Skin of body (tissue), 3 donors: ENCODE measurements at places on chromosomes 5 and 9. TPM values are rescaled to one million over a fixed set of nuclear protein-coding genes. Genes with fewer than 3 reads are reported as not detected.

GNG10 gene
- 34.5 TPM for total RNA-seq

PCYOX1L gene
- total RNA-seq: 6.5 TPM

PCDHA2 gene
- 0.20 TPM for total RNA-seq

CCNJL gene
- total RNA-seq: 3.2 TPM

INSYN2B gene
- 0.10 TPM for total RNA-seq

SOX30 gene
- total RNA-seq: 0.10 TPM

GMCL2 gene
- not detected for total RNA-seq

DMRTA1 gene
- total RNA-seq: 0.79 TPM

DAB2 gene
- 103 TPM for total RNA-seq

ADAMTS16 gene
- 3.1 TPM for total RNA-seq

BNIP1 gene
- total RNA-seq: 14.1 TPM

ANKRD34B gene
- 0.10 TPM for total RNA-seq

ZNF454 gene
- total RNA-seq: 4.2 TPM

SAPCD2 gene
- total RNA-seq: 5.8 TPM

SYK gene
- total RNA-seq: 10.2 TPM

KIF4B gene
- total RNA-seq: not detected

GRCh38 chr5:67896311-67896929 is 319.1 kb upstream of the PIK3R1 start:
- DNase-seq: no peak

- DNase-seq: no peak
These were observed 1962.2 kb upstream of the WWC1 start for GRCh38 chr5:166329149-166329800.

DNA sequence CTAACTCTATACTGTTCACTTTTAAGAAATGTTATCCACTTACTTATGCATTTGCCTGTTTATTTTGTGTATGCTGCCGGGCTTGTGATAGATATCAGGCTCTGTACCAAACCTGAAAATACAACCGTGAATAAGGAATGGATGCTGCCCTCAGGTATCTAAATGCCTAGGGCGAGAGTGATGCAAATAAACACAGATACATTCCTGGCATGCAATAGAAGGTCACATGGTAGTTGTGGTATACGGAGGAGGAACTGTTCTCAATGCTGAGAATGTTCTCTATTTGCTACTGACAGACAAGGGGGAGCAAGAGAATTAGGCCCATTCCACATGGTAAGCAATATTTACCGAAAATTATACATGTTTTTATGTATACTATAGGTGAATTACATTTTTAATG is 227.8 kb downstream of the ICE1 start:
- DNase-seq: no peak

- no peak for DNase-seq
These were observed 686.5 kb upstream of the DMAC1 start for GRCh38 chr9:8486095-8486494.

GRCh38 chr5:154311362-154311761 is 120.8 kb downstream of the GALNT10 start:
- DNase-seq: no peak

- DNase-seq: peak; percentile 9
These were observed 20.6 kb upstream of the CRB2 start for GRCh38 chr9:123335193-123335985.

- DNase-seq: no peak
These were observed 29.8 kb upstream of the GNE start for GRCh38 chr9:36288070-36288469.

- no peak for DNase-seq
These were observed 96.5 kb downstream of the EHMT1 start for GRCh38 chr9:137715321-137715720.

- no peak for DNase-seq
These were observed 1021.9 kb downstream of the CDH12 start for GRCh38 chr5:21831145-21831787.

DNA sequence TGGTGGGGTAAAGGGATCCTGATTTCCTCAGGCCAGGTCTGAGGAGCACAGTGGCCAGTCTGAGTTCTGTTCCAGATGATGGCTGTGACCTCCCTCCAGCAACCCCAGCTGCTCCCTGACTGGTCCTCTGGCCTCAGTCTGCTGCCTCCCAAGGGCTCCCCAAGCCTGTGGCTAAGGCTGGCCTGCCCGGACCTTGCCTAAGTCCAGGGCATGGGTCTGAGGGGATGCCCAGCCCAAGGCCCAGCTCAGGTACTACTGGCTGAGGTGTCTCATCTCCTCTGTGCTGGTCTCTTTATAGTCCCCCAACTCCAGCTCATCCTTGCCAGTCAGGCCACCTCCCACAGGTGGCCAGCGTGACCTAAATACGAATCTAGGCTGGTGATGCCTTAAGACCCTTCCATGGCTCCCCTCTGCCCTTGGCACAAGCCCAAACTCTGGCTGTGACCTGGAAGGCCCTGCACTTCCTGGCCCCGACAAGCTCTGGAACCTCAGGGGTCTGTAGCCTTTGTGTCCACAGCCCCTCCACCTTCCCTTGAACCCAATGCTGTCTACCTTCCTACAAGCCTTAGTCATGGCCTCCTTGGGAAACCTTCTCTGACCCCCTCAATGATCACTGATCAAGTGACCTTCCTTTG is 9.8 kb downstream of the KIF12 start:
- DNase-seq: no peak

DNA sequence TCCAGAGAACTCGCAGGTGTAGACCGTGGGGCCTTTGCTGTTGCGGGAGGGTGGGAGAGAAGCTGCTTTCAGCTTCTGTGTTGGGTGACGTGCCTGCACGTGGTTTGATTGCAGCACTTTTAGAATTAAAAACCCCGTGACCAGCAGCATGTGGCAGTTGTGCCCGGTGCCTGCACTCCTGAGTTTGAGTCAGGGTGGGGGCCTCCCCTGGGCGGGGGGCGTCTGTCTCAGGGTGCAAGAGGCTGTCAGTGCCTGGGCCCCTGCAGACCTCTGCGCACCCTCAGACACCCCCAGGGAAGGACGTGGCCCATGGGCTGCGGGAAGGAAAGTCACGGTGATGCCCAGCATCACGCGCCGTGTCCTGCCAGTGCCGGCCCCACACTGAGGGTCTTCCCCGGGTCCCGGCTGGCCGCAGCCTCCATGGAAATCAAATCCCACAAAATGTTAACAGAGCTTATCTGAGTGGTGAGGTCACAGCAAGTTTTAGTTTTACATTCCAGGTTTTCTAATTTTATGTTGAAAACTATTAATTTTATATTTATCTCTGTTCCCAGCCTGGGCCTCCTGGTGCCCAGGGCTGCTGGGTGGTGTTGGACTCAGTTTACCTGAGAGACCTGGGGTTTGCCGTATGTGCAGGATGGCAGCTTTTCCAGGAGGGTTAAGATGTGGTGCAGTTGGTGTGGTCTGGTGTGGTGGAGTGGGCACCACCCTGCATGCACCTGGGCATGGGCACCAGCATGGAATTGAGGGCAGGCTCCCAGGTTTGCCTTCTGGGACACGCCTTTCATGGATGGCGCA is 33.3 kb downstream of the AHRR start:
- no peak for DNase-seq

GRCh38 chr9:133539991-133540697 is 5.6 kb downstream of the ADAMTSL2 start:
- no peak for DNase-seq

DNA sequence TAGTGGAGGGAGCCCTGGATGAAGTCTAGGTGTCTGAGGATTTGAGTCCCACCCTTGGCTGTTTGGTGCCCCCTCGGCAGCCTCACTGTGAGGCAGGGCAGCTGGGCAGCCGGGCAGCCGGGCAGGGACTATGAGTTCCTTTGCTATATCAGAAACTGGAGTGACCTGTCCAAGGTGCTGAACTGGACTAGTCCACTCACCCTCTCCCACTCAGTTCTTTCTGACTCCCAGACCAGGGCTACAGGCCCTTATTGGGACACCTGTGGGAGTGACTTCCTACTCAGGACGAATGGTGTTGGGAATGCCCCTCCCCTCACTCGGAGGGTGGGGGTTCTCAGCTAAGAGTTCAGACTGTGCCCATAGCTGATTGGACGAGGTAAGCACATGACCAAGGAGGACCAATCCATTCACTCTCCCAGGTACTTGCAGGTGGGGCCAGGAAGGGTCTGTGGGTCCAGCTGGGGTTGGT is 34.1 kb upstream of the RAPGEF1 start:
- DNase-seq: no peak

- no peak for DNase-seq
These were observed 69.6 kb downstream of the DAB2IP start for GRCh38 chr9:121721058-121721350.

GRCh38 chr5:116318091-116318854 is 233.4 kb downstream of the COMMD10 start:
- DNase-seq: no peak

DNA sequence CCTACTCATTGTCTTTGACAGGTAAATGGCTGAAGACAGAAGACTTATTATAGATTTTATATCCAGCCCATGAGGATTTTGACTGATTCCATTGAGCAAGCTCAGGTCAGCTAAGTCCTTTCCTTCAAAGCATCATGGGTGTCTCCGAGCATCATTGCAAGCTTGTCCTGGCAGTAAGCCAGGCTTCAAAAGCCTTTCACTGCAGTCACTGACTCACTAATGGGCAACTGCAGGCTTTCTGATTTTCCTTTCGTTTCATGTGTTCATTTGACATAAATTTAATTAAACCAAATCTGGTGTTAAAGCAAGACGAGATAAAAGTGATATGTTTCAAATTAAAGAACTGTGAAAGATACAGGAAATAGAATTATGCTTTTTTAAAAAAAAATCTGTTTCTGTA is 426.2 kb downstream of the ANXA1 start:
- no peak for DNase-seq

DNA sequence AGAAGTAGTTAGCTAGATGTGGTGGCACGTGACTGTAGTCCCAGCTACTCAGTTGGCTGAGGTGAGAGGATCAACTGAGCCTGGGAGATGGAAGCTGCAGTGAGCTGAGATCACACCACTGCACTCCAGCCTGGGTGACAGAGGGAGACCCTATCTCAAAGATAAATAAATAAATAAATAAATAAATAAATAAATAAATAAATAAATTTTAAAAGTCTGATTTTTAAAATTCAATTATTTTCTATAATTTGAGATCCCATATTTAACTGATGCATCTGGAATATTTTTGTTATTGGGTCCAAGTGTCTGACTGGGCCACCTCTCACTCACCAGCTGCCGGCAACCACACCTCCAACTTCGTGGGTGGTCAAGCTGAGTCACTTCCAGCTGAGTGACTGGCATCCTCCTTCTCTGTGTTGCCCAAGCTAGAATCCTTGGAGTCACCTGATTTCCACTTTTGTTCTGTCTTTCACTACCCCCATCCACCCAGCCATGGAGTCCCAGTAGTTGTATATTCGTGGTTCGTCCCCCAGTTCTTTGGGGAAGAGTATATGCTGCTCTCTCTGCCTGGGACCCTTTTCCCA is 70.9 kb downstream of the EGFLAM start:
- no peak for DNase-seq

DNA sequence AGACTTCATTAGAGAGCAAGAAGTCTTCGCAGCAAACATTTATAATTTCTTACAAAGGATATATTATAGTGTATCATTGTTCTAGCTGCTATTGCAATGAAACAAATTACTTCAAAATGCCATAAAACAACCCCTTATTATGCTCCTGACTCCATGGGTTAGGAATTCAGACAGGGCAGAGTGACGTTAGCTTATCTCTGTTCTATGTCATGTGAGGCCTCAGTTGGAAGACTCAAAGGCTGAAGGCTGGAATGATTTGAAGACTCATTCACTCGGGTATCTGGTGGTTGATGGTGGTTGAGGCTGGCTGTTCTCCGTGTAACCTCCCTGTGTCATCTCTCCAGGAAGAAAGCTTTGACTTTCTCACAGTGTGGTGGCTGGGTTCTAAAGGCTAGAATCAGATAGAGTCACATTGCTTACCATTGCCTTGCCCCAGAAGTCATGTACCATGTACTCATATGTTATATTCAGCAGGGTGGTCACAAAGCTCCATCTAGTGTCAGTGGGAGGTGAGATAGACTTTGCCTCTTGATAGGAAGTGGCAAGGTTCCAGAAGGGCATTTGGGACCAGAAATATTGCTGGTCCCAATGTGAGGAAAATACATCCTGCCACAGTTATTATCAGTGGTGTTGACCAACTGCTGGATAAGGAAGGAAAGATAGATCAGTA is 226.9 kb downstream of the TMEM38B start:
- DNase-seq: no peak

- DNase-seq: no peak
These were observed 204.8 kb upstream of the PIK3R1 start for GRCh38 chr5:68010740-68011139.

DNA sequence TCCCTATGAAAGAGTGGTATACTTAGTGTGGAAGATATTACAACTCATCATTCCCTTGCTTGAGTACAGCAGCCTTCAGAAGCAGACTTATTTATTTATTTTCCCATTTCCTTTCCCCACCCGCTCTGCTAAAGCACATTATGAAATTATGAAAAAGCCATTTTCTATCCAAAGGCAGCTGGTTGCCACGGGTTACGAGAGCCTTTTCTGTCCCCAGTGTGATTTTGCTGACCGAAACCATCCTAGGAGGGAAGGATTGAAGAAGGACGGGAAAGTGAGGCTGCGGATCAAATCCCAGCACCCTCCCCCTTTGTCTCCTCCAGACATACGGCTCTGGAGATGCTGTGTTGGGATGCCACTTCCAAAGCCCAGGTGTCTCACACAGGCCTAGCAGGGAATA is 246.9 kb downstream of the TLR4 start:
- no peak for DNase-seq

DNA sequence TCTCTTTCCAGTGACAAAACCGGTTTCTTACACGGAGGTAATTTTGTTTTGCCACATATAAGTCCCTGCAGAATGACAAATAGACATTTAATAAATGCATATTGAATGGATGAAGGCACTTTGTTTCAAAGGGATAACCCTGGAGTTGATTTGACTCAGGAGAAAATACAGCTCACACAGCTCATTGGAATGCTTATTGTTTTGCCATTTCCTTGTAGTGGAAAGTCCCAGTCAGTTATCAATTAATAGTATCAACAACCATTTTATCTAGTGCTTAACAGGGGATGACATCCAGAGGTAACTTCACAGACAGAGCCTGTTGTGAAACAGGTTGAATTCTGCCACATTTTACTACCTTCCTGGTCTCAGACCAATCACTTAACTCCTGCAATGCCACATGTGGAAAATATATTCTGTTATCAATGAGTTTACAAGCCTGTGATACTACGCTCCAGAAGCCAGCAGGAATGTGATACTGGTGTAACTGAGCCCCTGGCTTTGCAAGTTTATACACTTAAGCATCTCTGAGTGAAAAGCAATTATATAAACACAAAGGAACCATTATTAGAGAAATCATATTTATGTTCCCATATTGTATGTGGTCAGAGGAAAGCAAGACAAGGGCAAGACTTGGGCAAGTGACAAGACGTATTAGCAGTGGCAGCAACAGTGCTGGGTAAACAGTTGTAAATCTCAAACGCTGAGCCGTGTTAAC is 123.1 kb upstream of the ANKRD55 start:
- no peak for DNase-seq

DNA sequence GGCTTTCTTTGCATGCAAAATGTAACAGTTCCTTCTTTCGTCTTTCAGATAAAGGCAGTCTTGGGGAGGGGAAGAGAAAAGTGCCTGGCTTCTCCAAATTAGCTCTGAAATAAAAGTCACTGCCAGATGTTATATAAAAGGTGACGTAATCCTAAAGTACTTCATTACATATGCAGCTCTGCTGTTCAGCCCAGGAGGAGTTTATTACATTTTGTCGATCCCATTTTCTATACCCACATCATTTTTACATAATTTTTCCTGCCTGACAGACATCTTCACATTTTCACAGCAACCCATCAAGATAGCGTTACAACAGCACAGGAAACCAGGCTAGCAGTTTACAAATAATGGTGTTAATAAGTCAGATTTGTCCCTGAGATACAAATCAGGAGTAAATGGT is 86.7 kb upstream of the SLC30A5 start:
- peak; percentile 86 for DNase-seq
